ENCODE measurements at places on chromosomes 3 and 15. TPM values are rescaled to one million over a fixed set of nuclear protein-coding genes. Genes with fewer than 3 reads are reported as not detected.

Gene GUCA1C
- polyA plus RNA-seq: not detected

Gene PPIB
- polyA plus RNA-seq: 591 TPM

Gene TP63
- 1.0 TPM for polyA plus RNA-seq

Gene PATL2
- polyA plus RNA-seq: 17.7 TPM

Gene P2RY1
- polyA plus RNA-seq: 0.04 TPM

Gene IMPG2
- polyA plus RNA-seq: 0.05 TPM

Gene WDR53
- polyA plus RNA-seq: 16.2 TPM

Gene ALS2CL
- polyA plus RNA-seq: 0.10 TPM

Gene SCG3
- polyA plus RNA-seq: not detected

Gene GP5
- 0.05 TPM for polyA plus RNA-seq

Gene SPATA12
- not detected for polyA plus RNA-seq

Gene FOXB1
- not detected for polyA plus RNA-seq

Gene LHFPL4
- polyA plus RNA-seq: not detected

Gene SPTSSB
- not detected for polyA plus RNA-seq

Gene TUSC7
- polyA plus RNA-seq: not detected

Gene CIDEC
- 0.80 TPM for polyA plus RNA-seq

Gene PLSCR4
- not detected for polyA plus RNA-seq

Gene PLIN1
- polyA plus RNA-seq: not detected

Gene SCAMP5
- 0.24 TPM for polyA plus RNA-seq

Gene ARPIN
- polyA plus RNA-seq: not detected

Gene CMTM8
- polyA plus RNA-seq: 0.25 TPM

Gene ADAMTSL3
- polyA plus RNA-seq: not detected

Gene OXTR
- 0.14 TPM for polyA plus RNA-seq

Gene PLCH1
- polyA plus RNA-seq: not detected

Gene CPNE4
- polyA plus RNA-seq: not detected

Gene PLSCR1
- polyA plus RNA-seq: 31.1 TPM

Gene CSTA
- not detected for polyA plus RNA-seq

Gene PLAAT1
- not detected for polyA plus RNA-seq

Gene HIGD1A
- polyA plus RNA-seq: 66.7 TPM

Gene SLC9C1
- polyA plus RNA-seq: not detected

Gene TM4SF18
- not detected for polyA plus RNA-seq

Gene ITPKA
- not detected for polyA plus RNA-seq

Gene CTXND1
- polyA plus RNA-seq: 0.04 TPM

All from IgD-negative memory B cell (primary cell).